ENCODE measurements at places on chromosomes 16 and 17.
A peak's percentile ranks its signal among the peaks of the same experiment; 100 is the strongest.

- DNase-seq, result no peak
Observed at GRCh38 chr17:35377706-35378105, 4.3 kb upstream of the SLFN11 start.

DNA sequence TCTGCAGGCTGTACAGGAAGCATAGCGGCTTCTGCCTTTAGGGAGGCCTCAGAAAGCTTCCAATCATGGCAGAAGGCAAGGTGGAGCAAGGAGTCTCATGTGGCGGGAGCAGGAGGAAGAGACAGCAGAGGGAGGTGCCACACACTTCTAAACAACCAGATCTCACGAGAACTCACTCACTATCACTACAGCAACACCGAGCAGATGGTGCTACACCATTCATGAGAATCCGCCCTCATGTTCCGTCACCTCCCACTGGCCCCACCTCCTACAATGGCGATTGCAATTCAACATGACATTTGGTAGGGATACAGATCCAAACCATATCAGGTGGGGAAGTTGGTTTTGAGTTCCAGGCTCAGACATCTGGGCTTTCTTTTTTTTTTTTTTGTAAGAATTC lies 31.9 kb upstream of the NUDT7 start:
- no peak for DNase-seq

GRCh38 chr17:27155866-27156265 lies 138.0 kb upstream of the WSB1 start:
- DNase-seq, result no peak

- DNase-seq, result no peak
Observed at GRCh38 chr16:49051576-49051975, 230.1 kb downstream of the CBLN1 start.

GRCh38 chr16:24114876-24115275 lies 141.3 kb upstream of the CACNG3 start:
- DNase-seq, result no peak

- DNase-seq, result no peak
Observed at GRCh38 chr17:14826358-14826757, 438.8 kb downstream of the PMP22 start.

- no peak for DNase-seq
Observed at GRCh38 chr16:80463326-80463725, 77.5 kb upstream of the DYNLRB2 start.

GRCh38 chr17:51154176-51154575 lies 817 bp downstream of the NME1 start:
- DNase-seq, result no peak

DNA sequence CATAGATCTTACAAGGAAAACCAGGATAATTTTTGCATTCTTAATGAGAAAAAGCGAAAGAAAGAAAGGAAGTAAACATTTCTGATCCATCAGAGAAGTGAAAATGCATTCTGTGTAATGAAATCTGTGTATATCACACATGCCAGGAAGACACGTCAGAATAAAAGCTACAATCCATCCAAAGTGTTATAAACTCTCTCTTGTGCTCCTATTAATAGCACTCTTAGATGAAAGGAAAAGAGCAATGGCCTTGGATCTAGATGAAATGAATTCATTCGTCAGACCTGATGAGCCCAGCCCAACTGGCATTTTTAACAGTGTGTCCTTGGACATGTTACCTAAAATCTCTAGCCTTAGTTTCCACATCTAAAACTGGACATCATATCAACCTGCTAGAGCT lies 885.5 kb downstream of the CDH11 start:
- no peak for DNase-seq

- no peak for DNase-seq
Observed at GRCh38 chr16:85944572-85945423, 45.8 kb downstream of the IRF8 start.

- no peak for DNase-seq
Observed at GRCh38 chr16:69553332-69553731, 12.4 kb upstream of the NFAT5 start.

- DNase-seq, result peak; percentile 42
Observed at GRCh38 chr17:42969001-42969581, 4.8 kb upstream of the AARSD1 start.

- DNase-seq, result no peak
Observed at GRCh38 chr16:30691907-30692306, 7.1 kb upstream of the SRCAP start.

DNA sequence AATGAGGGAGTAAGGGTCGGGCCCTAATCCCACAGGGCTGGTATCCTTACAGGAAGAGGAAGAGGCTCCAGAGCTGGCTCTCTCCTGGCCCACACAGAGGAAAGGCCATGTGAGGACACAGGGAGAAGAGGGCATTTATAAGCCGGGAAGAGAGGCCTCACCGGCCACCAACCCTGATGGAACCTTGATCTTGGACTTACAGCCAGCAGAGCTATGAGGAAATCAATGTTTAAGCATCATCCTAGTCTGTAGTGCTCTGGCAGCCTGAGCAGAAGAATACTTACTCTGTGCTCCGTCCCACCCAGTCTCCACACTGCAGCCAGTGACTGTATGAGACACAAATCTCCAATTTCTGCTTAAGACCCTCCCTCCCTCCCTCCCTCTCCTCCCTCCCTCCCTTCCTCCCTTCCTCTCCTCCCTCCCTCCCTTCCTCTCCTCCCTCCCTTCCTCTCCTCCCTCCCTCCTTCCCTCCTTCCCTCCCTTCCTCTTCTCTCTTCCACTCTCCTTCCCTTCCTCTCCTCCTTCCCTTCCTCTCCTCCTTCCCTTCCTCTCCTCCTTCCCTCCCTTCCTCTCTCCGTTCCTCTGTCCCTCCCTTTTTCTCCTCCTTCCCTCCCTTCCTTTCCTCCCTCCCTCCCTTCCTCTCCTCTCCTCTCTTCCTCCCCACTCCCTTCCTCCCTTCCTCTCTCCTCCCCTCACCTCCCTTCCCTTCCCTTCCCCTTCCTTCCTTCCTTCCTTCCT lies 8.9 kb upstream of the TMEM220 start:
- DNase-seq, result no peak

DNA sequence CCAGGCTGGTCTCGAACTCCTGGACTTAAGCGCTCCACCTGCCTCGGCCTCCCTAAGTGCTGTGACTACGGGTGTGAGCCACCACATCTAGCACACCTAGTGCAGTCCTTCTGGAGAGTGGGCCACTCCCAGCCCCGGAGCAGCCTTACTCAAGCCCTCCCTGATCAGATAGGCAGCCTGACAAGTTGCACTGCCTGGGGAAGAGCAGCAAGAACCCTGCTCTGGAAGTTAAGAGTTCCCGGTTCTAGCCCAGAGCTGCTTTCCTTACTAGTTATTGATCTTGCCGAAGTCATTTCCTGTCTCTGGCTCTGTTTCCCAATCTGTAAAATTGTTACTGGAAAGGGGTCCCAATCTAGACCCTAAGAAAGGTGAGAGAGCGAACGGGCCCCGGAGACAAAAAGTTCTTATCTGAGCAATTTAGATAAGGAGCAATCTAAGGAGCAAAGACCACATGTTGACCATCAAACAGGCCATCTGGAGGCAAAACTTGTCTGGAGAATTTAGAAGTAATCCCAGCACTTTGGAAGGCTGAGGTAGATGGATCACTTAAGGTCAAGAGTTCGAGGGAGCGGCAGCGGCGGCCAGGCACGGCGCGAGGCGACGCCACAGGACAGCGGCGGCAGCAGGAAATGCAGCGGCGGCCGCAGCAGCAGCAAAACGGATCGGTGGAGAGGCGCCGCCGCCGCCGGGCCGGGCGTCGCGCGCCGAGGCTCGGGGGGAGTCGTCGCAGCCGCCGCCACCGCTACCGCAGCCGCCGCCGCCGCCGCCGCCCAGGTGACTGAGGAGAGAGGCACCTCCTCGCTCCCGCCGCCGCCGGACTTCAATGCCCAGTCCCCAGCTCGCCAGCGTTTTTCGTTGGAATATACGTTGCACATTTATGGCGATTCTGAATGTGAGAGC lies 4.3 kb upstream of the NAGLU start:
- DNase-seq, result peak; percentile 43

GRCh38 chr17:60645918-60646523 lies 31.6 kb upstream of the BCAS3 start:
- no peak for DNase-seq

DNA sequence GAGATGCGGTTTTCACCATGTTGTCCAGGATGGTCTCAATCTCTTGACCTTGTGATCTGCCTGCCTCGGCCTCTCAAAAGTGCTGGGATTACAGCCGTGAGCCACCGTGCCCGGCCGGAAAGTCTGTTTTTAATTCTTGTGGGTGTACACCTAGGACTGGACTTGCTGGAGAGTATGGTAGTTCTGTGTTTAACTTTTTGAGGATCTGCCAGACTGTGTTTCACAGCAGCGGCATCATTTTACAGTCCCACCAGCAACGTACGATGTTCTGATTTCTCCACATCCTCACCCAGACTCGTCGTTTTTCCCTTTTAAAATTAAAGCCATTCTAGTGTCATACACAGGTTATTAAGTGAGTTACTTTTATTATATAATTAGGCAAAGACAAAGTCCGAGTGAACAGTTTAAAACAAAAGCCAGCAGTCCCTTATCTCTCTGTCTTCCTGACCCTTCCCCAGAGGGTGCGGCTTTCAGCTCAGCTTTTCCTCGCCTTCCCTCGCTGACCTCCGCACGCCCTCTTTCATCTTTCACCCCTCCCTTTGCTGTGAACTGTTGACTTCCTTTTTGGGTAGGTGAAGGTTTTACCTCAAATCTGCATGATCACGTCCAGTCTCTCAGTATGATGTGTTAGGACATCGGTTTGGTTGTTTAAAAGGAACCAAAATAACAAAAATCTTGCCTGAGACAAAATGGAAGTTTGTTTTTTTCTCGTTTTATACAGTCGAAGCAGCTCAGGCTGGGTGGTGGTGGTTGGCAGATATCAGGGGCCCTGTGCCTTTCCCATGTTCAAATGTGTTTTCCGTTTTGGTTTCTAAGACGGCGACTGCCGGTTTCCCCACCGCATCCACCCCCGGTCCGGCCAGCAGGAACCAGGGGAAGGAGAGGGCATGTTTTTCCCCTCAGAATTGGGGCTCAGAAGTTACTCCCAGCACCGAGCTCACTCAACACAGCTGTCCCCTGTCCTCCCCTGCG lies 18.0 kb downstream of the FAM234A start:
- no peak for DNase-seq

- no peak for DNase-seq
Observed at GRCh38 chr17:75553295-75554110, 28.0 kb downstream of the LLGL2 start.

GRCh38 chr16:11781773-11782172 lies 15.3 kb downstream of the ZC3H7A start:
- no peak for DNase-seq

DNA sequence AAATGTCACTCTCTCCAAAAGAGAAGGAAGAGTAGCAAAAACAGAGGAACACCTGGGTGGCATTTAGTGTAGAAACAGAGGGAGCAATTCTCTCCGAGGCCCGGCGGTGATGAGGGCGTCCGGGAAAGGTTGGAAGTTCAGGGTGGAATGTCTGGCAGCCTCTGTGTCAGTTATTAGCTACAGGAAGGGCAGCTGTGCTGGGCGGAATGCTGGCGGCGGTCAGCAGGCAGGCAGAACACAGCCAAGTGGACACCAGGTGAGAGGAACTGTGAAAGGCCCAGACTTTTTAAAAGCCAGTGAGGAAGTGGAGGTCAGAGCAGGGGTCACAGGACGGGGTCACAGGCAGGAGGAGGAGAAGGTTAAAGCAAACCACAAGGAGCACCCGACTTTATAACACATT lies 238.1 kb downstream of the NTN1 start:
- DNase-seq, result no peak

GRCh38 chr17:19762515-19762961 lies 14.4 kb upstream of the ALDH3A1 start:
- peak; percentile 62 for DNase-seq

DNA sequence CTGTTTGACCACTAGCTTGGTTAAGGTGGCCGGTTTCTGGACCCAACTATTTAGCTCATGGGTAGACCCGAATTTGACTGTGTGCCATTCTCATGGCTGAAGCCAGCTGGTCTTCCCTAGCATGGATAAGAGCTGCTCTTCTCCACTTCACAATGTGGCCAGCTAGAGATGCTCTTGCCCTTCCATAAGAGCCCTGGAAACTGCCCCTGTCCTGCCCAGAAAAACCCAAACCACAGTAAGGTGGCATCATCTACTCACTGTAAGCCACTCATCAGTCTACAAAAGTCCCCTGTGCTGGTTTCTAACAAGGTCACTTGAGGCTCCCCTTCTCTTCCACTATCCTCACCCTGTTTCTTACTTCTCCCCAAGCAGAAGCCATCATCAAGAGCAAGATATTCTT lies 165.1 kb downstream of the HS3ST2 start:
- no peak for DNase-seq

DNA sequence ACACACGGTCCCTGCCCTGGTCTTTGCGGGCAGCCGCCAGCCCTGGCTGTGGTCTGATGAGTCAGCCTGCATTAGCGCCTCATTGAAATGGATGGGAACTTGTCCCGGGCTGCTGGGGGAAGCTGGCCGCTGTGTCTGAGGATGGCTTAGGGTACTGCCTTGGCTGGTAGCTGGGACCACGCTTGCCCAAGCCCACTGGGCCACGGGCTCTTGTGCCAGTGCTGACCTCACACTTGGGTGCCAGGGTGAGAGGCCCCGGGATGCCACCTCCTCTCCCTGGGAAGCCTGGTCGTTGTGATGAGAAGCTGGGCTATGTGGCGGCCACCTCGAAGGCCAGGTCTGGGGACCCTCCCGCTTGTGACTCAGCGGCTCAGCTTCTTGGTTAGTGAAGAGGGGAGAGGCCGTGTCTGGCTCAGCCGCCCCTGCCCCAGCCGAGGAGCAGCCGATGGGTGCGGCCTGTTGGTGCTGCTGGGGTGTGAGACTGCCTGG lies 10.7 kb downstream of the CACNA1H start:
- DNase-seq, result no peak

DNA sequence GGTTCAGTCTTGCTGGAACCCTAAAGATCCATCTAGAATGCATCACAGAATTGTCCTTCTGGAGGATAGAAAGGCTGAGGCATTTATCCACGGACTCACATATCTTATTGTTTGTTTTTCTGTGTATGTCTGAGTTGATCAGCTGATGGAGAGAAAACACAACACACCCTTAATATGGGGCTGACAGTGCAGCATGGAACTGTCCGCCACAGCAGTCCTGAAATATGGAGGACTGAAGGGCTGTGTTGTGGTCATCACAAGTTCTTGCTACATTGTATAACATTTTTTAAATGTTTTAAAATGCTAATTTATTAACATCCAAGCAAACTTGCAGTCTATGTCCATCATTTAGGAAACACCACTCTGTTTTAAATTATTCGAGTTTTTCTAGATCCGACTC lies 448.9 kb upstream of the ERCC4 start:
- no peak for DNase-seq

GRCh38 chr16:80080287-80080851 lies 460.4 kb upstream of the DYNLRB2 start:
- no peak for DNase-seq

GRCh38 chr16:60882816-60883215 lies 1153.4 kb downstream of the CDH8 start:
- DNase-seq, result no peak

- DNase-seq, result peak; percentile 83
Observed at GRCh38 chr17:42518755-42519545, 17.1 kb upstream of the NAGLU start.

- DNase-seq, result no peak
Observed at GRCh38 chr16:31127182-31127581, 8.3 kb downstream of the PRSS8 start.
